Stimulated activated CD4-positive, alpha-beta T cell treated with anti-CD3 and anti-CD28 coated beads, TNF-alpha, amount 100 ng/mL, for 4 hours (primary cell): ENCODE measurements at places on chromosomes 12 and 14.

GRCh38 chr14:63510538-63510937 lies 32.6 kb downstream of the PPP2R5E start:
- no peak for DNase-seq

DNA sequence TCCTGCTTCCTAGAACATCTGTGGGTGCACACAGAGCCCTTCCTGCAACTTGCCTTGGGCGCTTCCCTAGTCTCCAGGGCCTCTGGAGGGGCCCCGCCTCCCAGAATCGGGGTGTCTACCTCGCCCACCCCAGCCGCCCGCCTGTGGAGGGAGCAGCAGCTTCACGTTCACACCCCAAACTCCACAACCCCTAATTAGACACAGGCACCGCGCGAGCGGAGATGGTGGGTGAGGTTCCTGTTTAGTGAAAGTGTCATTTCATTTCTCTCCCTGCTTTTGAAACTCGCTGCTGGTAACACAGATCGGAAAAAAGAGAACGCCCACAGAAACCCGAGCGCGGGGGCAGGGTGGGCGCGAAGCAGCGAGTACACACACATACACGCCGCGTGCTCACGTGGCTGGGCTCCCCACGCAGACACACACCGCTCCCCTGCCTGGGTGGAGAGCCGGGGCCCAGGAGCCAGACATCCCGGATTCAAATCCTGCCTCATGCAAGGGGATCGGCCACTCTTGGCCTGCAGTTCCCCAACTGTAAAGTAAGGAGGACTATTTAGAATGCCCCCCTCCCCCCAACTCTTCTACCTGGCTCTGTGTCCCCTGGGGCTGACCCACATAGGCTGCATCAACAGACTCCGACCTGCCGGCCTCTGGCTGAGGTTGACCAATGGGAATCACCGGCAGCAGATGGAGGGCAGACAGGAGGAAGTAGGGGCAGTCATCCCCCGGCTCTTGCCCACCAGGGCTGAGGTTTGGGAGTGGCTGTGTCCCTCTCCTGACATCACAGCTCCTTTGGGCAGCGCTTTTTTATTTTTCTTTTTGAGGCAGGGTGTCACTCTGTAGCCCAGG lies 79.2 kb upstream of the NCOR2 start:
- peak; percentile 84 for DNase-seq

DNA sequence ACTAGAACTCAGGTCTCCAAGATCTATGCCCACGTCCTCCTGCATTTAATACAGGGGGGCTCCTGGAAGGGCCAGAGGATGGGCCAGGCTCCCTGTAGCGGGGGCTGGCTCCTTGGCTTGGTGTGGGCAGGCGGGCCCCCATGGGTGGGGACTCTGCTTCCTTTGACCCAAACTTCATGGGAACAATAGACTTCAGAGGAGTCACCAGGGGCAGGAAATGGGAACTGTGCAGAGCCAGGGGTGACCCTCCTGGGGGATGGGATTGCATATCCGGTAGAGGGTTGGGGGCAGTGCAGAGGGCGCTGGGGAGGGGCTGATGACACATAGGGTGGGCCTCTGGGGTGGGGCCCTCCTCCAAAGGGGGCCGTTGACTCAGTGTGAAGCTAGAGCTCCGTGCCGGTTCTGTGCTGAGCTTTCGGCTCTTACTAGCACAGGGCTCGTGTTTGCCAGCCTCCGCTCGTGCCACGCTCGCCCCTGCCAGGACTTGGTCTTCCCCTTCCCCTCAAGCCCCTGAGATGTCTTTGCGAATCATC lies 4.6 kb downstream of the TEAD4 start:
- DNase-seq, result no peak

DNA sequence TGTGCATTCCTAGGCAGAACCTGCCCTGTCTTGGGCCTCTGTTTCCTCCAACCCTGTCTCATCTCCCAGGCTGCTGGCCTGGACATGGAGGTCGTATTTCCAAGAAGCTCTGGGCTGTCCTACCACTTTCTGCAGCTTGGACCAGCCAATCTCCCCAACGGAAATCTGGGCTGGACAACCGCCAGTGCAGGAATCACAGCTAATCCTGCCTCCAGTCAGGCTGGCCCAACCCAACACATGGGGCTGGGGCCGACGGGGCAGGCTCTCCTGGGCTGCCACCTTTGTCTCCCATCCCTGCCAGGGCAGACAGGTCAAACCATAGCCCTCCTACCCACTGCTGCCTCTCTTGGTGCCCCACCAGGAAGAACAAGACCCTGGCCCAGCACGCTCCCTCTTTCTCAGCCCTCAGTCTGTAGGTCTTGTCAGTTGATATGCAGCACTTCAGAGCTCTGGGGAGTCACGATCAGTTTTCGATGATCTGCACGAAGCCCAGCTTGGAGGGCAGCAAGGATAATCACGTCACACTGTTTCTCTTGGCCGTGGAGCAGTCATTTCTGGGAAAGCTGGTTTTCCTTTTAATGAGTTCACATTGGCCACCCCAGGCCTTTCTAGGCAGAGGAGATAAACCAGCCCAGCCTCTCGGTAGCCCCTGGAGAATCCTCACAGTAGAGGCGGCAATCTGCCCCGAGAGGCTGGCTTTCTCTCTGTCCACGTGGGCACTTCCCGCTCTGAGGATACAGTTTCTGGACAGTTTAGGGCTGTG lies 195.2 kb upstream of the PRMT8 start:
- no peak for DNase-seq

- DNase-seq, result no peak
Measured at GRCh38 chr14:65565948-65566347, 153.4 kb downstream of the FUT8 start.

- DNase-seq, result no peak
Measured at GRCh38 chr14:96588410-96589257, 86.5 kb downstream of the PAPOLA start.

DNA sequence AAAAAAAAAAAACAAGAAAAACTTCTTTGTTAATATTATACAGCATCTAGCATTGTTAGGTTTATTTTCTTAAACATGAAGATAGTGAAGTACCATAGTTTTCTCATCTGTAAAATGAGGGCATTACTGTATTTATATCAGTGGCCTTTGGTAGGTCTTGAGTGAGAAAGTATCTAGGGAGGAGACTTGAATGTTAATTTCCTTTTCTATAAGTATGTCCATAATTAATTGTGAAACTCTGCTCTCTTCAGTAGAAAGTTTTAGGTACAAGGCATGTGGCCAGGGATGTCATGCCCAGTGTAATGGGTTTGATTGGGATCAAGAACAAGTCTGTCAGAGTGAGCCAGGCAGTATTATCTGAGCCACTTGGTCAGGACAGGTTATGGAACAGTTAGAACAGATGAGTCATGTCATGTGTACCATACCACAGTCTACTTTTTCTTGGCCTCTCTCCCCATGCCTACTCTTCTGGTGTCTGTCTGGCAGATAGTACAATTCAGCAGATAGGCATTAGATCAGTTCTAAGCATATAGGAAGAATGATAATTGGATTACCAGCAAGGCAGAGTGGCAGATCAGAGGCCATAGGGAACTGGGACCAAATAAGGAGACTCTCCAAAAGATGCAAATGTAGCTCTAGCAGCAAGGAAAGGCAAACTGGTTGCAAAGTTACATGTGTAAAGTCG lies 30.4 kb downstream of the FBXO34 start:
- no peak for DNase-seq

DNA sequence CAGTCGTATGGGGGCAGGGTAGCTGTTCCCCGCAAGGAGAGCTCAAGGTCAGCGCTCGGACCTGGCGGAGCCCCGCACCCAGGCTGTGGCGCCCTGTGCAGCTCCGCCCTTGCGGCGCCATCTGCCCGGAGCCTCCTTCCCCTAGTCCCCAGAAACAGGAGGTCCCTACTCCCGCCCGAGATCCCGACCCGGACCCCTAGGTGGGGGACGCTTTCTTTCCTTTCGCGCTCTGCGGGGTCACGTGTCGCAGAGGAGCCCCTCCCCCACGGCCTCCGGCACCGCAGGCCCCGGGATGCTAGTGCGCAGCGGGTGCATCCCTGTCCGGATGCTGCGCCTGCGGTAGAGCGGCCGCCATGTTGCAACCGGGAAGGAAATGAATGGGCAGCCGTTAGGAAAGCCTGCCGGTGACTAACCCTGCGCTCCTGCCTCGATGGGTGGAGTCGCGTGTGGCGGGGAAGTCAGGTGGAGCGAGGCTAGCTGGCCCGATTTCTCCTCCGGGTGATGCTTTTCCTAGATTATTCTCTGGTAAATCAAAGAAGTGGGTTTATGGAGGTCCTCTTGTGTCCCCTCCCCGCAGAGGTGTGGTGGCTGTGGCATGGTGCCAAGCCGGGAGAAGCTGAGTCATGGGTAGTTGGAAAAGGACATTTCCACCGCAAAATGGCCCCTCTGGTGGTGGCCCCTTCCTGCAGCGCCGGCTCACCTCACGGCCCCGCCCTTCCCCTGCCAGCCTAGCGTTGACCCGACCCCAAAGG lies 804 bp downstream of the GAPDH start:
- peak; percentile 57 for DNase-seq

GRCh38 chr12:5588591-5588990 lies 156.7 kb downstream of the NTF3 start:
- DNase-seq, result no peak

- DNase-seq, result no peak
Measured at GRCh38 chr12:33566403-33566802, 126.8 kb upstream of the SYT10 start.

DNA sequence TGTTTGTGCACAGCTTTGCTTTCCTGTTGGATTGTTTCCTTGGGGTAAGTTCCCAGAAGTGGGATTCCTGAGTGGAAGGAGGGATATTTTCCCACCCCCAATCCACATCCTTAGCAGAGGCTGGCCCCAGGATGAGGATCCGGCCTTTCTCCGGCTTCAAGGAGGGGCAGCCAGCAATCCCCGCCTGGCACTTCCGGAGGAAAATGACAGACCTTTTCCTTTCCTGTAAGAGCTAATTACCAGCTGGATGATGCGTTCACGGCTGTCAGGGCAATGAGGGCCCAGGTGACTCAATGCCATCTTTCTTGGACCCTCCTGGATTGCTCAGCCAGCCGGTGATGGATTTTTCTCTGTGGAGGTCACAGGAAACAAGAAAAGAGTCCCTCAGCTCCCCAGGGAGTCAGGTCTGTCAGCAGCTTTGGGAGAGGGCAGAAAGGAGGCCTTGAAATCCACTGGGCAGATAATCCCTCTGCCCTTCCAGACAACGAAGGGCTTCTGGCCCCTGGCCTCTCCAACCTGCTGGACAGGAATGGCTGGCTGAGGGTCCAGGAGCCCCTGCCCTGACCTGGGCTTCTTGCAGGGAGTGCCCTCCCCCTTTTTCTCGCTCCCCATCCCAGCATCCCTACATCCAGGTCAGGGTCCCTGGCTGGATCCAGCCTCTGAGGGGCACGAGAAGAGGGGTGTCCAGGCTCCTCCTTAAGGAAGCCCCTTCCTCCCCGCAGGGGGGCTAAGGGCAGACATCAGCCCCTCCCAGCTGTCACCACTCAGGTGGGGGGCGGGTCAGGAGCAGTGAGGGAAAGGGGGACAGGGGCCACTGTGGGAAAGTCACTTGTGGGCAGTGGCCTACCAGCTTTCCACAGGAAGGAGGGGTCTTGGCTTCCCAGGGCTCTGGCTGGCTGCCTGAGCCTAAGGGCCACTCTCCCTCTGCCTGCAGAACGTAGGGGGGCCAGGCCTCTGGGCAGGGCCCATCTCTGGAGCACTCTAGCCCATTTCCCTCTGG lies 16.1 kb upstream of the CCDC85C start:
- no peak for DNase-seq

DNA sequence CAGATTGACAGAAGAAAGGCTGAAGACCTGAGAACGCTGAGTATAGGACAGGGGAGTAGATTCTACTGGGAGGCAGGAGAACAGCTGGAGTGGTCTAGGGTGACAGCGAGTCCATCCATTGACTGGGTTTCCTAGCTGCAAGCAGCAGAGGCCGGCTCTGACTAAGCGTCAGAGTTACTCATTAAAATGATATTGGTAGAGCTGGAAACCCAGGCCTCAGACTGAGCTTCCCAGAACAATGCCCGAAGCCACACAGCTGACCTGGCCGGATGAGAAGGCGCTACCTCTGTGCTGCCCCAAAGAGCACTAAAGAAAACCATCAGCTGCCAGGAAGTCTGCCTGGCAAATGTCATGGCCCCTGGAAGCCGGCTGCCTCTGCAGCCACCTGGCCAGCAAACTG lies 78.5 kb upstream of the FZD10 start:
- DNase-seq, result no peak

DNA sequence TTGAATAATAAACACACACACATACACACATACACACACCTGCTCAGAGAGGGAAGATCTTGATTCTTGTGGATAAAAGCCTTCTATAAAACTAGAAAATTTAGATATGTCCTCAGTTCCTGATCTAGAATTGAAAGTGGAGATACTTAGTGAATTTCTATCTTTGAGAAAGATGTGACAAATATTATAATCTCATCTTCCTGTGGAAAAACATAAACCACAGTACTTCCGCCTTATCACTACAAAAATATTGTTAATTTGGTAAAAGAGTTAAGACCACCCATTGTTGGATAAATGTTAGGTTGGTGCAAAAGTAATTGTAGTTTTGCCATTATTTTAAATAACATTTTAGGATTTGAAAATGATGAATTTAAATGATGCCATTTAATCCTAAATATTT lies at the start of gene KLRK1:
Gene KLRK1 (minus strand): TSS at position 138 of the 400 bp plus-strand sequence. CDS start 1,231 bp downstream, outside the sequence.
- no peak for DNase-seq

- no peak for DNase-seq
Measured at GRCh38 chr14:73862480-73862879, 10.8 kb downstream of the PTGR2 start.

GRCh38 chr12:100163416-100164152 lies 20.9 kb upstream of the BLTP3B start:
- peak; percentile 47 for DNase-seq

DNA sequence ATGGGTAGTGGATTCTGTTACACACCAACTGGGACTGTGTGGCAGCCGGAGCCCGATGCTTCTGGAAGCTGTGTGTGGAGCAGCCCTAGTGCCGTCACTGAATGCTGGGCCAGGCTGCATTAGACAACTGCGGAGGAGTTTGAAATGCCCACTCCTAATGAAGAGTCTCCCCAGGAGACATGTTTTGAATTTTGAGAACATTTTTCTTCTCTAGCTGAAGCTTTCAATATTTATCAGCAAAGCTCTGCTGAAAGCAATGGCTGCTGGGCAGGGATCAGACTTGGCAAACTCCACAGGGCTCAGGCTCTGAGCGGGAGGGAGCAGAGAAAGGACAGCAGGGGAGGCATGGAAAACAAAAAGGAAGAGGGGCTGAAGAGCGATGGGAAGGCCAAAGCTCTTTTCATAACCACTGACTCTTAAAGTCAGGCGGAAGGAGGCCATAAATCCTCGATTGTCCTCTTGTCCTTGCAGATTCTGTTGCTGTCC lies 189.1 kb downstream of the MON2 start:
- DNase-seq, result no peak
